ENCODE measurements at places on chromosomes 2 and 18. TPM values are rescaled to one million over a fixed set of nuclear protein-coding genes. Genes with fewer than 3 reads are reported as not detected.

Gene LYPD1
- total RNA-seq, result 7.2 TPM

Gene TNFRSF11A
- 0.73 TPM for total RNA-seq

Gene LIPG
- total RNA-seq, result under 0.01 TPM

Gene GPR35
- 0.31 TPM for total RNA-seq

Gene SLC9A2
- not detected for total RNA-seq
